Stomach (tissue), 19 donors: ENCODE measurements at places on chromosomes 1 and 21.

DNA sequence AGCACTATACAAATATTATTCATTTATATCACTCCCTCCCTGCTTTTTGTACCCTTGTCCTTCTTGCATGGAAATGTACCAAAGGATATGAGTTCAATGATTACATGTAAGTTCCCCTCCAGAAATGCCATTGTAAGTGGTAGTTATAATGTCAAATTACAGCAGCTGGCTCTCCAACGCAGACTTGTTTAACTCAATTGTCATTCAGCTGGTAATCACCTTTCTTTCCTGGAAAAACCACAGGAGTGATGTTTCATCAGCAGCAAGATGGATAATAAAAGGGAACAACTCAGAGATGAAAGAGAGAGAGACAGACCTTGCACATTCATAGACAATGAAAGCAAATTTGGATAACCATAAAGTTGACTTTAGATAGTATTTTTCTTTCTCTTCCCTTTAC, 578.6 kb upstream of the PBX1 start:
- DNase-seq = no peak

- DNase-seq = peak; percentile 69
These were observed 570 bp upstream of the NEK7 start for GRCh38 chr1:198156111-198156744.

DNA sequence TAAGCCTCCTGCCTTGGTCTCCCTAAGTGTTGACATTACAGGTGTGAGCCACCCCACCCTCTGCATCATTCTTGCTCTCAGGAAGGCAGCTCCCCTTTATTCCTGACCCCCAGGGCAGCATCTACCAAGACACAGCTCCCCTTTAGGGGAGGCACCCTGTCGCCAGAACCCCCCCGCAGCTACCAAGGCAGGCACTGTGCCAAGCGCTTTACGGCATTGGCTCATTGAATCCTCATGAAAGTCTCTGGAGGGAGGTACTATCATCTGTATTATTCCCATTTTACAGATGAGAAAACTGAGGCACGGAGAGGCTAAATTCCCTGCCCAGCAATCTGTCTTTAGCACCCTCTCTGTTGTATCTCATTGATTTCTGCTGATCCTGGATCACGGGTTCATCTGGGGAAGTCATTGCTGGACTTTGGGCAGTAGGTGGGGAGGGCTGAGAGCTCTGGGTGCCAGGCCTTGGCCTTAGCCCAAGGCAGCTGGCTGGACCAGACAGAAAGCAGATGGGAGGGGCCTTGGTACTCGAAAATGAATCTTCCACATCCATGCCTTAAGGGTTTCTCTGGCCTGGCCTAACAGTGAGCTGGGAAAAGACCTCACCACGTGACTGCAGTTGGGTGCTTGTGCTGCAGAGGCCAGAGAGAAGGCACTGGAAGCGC, 5.9 kb downstream of the PLOD1 start:
- no peak for DNase-seq

DNA sequence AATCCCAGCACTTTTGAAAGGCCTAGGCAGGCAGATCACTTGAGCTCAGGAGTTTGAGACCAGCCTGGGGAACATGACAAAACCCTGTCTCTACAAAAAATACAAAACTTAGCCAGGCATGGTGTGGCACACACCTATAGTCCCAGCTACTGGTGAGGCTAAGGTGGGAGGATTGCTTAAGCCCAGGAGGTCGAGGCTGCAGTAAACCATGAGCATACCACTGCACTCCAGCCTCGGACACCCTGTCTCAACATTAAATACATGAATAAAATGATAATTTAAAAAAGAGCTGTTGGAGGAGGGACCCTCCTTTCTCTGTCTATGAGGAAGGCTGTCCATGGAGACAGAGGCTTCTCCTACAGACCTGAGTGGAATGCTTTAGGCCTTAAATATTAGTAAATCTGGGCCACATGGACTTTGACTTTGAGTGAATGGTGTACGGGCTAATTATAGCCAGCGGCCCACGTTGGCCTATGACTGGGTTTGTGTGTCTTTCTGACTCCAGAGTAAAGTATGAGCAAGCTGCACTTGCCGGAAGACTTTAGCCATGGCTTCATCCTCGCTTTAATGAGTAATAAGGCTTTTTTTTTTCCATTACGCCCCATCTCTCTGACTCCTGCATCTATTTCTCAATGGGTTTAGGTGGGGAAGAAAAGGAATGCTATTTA, 21.3 kb downstream of the RAB3B start:
- DNase-seq = no peak

GRCh38 chr1:229397762-229398161, 36.1 kb downstream of the ACTA1 start:
- DNase-seq = no peak

- DNase-seq = no peak
These were observed 2.6 kb downstream of the FCRL3 start for GRCh38 chr1:157697781-157698569.

- peak; percentile 62 for DNase-seq
These were observed 64.1 kb downstream of the PLEKHA6 start for GRCh38 chr1:204295671-204296070.

- DNase-seq = no peak
These were observed 139.2 kb upstream of the C1orf21 start for GRCh38 chr1:184247671-184248070.

DNA sequence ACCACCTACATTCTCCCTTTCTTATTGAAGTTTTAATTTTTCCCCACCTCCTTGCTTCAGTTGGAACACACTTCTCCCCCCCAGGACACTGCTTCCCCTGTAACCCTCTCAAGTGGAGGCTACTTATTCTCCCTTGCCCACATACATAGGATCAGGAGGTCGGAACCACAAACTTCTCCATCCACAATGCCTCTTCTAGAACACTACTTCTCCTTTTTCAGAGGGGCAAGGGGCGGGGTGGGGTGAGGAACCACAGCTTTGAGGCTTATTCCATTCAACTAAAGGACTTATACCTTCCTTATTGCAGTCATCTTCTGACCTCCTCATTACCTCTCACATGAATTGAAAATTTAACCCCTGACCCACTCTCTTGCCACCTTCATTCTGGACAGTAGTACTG, 81.3 kb downstream of the NEK7 start:
- no peak for DNase-seq

GRCh38 chr1:7784492-7785071, 491 bp downstream of the PER3 start:
- no peak for DNase-seq

- DNase-seq = no peak
These were observed 38.8 kb downstream of the RCAN1 start for GRCh38 chr21:34576041-34576511.

GRCh38 chr1:214401666-214402065, 120.7 kb downstream of the SMYD2 start:
- DNase-seq = no peak

- no peak for DNase-seq
These were observed 39.6 kb upstream of the DOCK7 start for GRCh38 chr1:62727656-62728407.

DNA sequence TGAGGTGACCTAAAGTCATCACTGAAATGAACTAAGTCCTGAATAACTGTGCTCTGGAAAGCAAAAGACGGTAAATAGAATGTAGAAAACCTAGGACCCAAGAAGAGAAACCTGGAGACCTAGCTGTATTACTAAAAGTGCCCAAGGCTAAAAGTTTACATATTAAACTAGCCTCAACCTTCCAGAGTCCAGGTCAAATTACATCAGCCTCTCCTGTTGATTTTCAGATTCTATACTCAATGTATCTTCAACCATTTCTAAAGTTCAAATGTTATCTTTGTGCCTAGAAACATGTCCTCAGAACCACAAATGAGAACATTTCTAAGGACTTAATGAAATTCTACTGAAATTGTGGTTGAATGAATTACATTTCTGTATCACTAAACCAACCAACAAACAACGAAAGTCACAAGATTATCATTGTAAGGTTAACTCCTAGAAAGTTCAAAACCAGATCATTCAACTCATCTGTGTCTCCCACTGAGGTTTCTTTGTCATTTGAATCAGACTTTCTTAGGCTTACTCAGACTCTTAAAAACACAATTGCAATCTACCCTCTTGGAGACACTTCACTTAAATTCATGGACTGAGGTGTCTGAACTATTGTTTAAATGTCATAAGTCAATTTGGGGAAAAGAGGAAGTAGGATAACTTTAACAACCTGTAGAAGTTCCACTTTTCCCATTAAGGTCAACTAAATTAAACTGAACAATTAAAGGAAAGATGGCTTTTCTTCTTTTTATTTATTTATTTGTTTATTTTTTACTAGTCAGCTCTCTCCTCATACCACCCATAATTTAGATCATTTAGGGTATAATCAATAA, 207.7 kb downstream of the BARHL2 start:
- DNase-seq = no peak

DNA sequence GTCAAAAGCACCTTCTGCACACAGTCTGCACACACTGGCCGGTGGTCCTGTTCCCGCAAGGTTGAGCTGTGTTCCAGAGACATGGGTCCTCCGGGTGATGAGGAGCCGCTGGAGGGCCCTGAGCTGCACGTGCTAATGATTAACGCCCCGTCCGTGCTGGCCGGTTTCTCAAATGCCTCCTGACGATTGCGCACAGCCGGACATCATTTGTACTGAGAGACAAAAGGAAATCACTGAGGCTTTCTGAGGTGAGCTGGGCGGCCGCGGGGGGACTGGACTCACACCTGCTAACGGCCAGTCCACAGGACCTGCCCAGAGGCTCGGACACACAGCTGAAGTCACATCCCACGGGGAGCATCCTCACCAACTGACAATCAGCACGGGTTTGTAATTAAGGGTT, 29.2 kb downstream of the POFUT2 start:
- peak; percentile 24 for DNase-seq

- no peak for DNase-seq
These were observed 49.6 kb downstream of the LRRC71 start for GRCh38 chr1:156970017-156970416.

DNA sequence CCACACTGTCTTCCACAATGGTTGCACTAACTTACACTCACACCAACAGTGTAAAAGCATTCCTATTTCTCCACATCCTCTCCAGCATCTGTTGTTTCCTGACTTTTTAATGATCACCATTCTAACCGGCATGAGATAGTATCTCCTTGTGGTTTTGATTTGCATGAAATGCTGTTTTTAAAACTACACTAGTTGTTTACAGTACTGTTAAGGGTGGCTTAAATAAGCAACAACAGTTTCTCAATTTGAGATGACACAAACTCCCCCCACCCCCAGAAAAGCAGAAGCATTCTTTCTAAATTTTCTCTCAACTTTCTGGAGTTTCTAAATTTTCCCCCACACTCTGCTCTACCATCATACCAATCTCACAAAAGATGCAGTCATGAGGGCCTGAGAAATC, 7.1 kb upstream of the SLAMF7 start:
- DNase-seq = no peak

DNA sequence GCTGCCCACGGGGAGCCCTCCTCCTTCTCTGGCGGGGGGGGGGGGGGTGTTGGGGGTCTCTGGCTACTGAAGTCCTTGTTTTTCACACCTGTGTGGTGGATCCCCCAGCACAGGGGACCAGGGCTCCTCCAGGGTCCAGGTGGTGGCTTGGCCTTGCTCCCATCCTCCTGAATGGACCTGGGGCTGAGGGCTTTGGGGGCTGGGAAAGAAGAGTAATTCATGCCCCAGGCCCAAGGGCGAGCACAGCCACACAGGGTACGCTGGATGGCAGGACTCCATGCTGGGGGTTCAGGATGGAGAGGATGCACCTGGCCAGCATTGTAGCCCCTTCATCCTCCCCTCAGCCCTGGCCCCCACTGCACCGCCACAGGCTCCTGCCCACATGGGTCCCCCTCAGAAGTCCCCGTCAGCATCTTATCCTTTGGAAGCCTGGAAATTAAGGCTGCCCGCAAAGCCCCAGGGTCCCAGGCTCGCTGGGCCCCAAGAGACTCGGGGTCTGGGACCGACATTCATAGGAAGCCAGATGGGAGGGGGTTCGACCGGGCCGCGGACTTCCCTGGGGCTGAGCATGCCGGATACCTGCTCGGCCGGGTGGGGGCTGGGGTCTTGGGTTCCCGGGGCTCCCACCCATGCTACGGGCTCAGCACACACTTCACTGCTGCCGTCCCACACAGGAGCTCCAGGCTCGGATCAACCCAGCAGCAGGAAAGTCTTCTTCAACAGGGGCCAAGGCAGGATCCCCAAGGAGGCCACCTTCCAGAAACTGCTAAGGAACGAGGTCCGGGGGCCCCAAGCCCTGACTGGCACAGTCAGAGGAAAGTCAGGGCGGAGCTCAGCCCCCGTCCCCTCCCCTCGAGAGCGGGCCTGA, 49.0 kb upstream of the ACTRT2 start:
- no peak for DNase-seq

GRCh38 chr1:97621955-97622354, 298.9 kb downstream of the DPYD start:
- DNase-seq = no peak

DNA sequence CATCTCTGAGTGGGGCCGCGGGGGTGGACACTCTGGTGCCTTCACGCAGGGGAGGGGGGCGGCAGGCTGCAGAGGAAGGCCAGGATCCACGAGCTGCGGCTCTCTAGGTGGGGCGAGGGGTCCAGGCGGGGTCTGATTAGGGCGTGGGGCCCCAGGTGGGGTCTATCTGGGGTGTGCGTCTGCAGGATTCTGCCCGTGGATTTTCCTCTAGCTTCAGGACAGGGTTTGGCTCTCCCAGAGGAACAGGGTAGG, 6.3 kb downstream of the JMJD4 start:
- DNase-seq = no peak

- no peak for DNase-seq
These were observed 230.1 kb upstream of the RAB4A start for GRCh38 chr1:229040630-229041358.

DNA sequence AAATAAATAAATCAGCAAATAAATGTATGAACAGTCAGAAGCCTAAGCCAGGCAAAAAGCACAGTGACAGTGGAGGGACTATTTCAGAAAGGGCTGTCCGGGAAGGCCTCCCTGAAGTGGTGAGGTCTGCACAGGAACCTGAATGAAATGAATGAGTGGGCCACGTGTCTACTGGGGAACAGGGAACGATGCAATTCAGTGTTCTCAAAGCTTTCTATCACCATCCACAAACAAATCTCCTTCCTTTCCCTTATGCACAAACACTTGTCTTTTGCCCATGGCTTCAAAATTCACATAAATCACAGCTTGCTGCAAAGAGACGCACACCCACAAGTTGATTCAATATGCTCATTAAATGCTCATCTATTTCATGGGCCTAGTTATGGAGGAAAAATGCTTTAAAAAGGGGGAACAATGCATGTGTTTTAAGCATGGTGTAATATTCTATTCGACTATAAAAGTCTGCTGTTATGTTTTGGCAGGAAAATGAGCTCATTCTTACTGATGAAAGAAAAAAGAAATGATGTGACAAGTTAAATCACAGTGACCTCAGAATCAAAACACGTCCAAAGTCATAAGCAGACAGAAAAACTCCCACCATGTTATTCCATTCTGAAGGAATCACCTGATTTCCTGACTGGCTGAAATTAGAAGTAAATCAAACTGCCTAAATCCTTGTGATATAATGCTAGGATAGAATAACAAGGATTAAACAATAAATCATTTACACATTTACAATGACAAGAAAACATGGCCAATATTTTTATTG, 21.6 kb downstream of the URB1 start:
- DNase-seq = no peak

DNA sequence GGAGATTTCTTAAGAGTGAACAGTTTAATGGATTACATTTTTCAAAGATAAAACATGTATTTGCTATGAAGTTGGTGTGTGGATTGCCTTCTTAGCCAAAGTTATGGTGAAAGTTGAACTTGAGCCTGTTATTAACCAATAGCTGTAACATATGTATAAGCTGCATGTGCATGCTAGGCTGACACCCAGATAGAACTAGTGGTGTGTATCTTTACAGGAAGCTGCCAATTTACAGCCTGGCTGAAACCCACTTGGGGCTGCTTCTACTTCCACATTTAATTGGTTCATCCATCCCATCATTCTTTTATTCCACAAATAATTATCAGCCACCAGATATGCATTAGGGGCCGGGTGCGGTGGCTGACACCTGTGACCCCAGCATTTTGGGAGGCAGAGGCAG, 3.3 kb downstream of the PLA2G5 start:
- no peak for DNase-seq
